ENCODE measurements at places on chromosomes 7 and 10.

- peak; percentile 92 for DNase-seq
Observed at GRCh38 chr7:33195264-33195663, 65.9 kb downstream of the BBS9 start.

GRCh38 chr10:45370202-45370955, 3.6 kb upstream of the ALOX5 start:
- no peak for DNase-seq

- no peak for DNase-seq
Observed at GRCh38 chr7:1210321-1210978, 22.2 kb upstream of the UNCX start.

GRCh38 chr10:30284865-30285594, 64.0 kb downstream of the MTPAP start:
- DNase-seq, result peak; percentile 28

GRCh38 chr10:8498290-8498689, 443.8 kb downstream of the GATA3 start:
- no peak for DNase-seq

DNA sequence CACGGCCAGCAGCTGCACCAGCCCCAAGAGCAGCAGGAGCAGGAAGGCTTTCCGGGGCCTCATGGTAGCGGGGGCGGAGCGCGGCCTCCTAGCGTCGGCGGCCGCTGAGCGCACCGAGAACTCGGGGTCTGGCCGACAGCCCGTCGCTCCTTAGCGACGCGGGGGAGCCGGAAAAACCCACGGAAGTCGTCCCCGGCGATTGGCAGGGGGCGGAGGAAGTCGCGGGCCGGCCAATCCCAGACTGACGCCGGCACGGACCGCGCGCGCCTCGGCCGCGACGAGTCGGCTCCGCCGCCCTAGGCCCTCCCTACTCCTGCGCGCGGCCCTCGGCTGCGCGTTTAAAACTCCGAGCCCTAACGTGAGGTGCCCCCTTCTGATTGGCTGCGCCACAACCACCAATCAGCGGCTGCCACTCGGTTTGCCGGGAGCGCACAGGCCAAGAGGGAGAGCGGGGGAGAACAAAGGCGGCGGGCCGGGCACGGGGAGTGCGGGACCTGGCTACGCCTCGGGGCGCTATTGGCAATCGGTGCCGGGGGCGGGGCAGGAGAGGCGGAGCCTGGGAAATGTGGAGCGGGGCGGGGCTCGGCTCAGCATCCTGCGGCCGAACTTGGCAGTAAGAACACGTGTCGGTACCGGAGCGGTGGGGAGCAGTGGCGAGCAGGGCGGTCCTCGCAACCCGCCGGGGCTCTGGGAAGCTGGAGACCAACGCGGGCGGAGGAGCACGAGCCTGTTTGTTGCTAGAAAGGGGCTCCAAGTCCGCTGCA, at the start of gene PDIA4:
PDIA4 (minus strand) TSS at position 160 of the 764 bp plus-strand sequence; CDS start at position 63, 97 bp downstream.
- DNase-seq, result peak; percentile 96

DNA sequence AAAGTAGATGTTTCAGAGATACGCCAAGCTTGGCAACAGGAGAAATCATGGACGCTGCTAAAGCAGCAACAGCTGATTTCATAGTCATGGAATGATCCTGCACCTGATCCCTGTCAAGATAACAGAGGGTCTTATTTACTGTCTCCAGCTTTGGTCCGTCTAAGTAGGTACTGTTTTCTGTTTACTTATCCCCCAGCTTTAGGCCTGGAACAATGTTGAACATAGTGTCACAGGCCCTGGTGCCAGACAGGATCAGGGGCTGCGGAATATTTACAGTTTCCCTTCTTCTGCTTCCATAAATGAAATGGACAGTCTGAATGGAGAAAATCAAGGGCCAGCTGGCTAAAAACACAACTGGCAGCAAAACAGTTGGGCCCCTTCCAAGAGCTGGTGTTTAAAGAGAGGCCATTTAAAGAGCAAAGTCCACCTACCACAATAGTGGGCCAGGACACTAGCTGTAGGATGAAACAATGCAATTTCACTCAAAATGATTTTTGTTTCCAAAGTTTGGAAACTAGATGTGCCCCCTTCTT, 2.9 kb downstream of the GPR37 start:
- no peak for DNase-seq

- no peak for DNase-seq
Observed at GRCh38 chr10:27911539-27911938, 87.3 kb downstream of the ODAD2 start.

DNA sequence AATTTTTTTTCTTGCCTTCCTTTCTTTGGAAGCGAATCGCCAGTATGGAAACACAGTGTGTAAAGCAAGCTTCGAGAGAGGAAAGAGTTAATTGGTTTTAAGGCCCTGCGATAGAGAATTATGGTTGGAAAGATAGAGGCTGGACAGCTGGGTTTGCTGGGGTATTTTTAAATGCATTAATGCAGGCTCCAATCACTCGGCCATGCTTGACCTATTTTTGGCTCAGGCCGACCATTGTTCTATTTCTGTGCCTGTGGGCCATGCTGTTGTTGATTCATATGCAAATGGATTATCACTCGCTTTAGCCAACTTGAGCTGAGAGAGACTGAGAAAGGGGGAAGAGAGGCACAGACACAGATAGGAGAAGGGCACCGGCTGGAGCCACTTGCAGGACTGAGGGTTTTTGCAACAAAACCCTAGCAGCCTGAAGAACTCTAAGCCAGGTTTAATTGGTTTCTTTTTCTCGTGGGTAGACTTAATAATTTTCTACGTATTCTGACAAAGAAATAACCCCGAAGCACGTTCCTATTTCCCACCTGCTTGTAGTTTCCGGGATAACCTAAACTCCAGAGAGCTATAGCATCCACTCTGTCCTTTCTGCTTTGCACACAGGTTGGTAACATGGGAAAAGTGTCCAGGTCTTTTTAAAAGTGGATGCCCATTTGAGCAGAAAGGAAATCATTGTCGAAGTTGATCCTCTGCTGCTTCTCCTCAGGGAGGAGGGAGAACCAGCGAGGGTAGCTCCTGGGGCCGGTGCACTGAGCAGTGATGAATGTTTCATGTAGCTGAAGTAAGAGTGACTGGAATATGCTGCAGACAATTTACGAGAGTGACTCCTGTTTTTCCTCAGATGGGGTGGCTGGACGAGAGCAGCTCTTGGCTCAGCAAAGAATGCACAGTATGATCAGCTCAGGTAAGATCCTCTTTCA, at the start of gene HDAC9:
HDAC9 (plus strand) TSS at position 338 of the 929 bp plus-strand sequence; CDS start at position 892, 554 bp downstream.
- peak; percentile 50 for DNase-seq

GRCh38 chr10:71210542-71210871, 1.9 kb upstream of the UNC5B start:
- no peak for DNase-seq

DNA sequence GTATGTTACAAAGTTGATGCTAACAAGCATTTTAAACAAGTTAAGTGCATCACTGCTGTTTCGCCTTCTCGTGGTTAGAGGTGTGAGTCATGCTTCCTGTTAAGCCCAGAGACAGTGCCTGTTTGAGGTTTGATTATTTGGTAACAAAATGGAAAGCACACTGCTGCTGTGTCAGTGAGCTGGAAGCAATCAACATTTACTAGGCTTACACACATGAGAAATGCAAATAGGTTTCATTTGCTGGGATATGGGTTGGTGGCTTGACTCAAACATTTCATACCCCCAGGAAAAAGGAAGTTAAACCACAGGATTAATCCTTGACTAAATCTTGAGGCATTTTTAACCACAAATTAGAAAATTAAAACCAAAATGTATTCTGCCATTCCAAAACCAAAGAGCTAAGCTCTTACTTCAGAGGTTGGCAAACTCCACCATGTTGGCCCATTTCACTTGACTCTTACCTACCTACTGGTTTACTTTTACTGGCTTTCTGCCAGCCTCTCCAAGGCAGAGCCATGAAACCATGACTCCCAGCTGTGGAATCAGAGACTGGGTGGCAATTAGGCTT, 139.2 kb downstream of the ETV1 start:
- DNase-seq, result peak; percentile 98

DNA sequence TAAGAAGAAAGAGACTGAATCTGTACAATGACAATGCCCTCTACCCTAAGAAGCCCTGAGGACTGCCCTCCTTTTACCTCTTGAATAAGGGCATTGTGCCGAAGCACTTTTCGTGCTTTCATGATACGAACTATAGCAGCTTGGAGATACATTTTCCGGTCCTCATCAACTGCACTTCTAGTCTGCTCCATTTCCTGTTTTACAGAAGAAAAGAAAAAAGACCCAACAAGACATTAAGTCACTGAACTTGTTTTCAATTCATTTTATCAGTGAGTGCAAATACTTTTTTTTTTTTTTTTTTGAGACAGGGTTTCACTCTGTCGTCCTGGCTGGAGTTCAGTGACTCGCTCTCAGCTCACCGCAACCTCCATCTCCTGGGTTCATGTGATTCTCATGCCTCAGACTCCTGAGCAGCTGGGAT, 78.4 kb downstream of the CUL2 start:
- DNase-seq, result peak; percentile 67

DNA sequence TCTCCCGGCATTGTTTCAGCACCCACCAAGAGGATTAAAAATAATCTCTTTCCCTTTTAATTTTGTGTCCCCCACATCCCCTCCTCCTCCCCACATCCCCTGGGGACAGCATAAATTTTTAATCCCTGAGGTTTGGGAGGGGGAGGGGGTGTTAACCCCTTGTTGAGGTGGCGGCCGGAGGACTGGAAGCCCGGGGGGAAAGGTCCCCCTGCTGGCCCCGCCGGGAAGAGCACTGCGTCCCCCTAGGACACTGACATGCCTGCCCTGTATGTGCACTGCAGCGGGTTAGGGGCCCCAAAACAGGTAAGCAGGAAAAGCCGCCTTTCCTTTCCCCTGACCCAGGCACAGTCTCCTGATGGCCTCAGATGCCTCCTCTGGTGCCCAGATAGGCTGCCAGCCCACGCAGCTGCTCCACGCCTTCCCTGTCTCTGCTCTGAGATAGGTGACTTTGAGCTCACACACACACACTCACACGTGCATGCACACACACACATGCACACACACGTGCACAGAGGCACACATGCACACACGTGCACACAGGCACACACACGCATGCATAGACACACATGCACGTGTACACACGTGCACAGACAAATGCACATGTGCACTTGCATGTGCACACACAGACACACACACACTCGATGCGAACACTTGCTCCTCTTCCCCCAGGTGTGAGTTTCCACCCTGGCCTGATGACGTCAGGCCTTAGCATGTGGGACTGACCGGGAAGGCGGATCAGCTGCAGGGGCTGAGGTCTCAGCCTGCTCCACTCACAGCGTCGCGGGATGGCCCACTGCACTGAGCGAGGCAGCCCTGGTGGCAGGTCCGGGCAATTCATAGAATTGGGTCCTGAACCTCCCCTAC, 12.3 kb downstream of the CNPY1 start:
- DNase-seq, result no peak

DNA sequence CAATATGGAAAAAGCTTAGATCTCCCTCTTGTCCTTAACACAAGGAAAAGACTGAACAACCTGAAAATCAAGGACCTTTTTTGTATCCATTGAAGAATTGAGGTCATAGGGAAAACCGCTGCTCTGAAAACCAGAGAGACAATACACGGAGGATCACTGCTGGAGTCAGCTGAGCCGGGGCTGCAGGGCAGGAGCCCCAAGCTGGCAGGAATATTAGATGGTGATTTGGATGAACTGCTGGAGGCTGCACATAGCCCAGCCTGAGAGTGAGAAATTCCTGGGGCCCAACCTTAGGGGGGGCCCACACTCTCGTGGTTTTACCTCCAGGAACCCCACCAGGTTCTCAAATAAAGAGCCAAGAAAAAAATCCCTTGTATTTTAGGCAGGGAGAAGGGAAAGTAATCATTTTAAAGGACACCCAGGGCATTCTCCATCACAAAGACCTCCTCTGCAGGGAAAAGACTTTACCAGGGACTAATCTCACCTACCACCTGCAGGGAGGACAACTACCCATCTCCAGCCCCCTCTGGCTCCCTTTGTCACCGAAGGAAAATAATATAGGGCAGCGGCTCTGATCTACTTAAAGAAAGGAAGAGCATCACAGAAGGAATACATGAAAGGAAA, 55.4 kb upstream of the RNF32 start:
- DNase-seq, result no peak

GRCh38 chr10:30036341-30036740, 23.0 kb downstream of the JCAD start:
- no peak for DNase-seq

DNA sequence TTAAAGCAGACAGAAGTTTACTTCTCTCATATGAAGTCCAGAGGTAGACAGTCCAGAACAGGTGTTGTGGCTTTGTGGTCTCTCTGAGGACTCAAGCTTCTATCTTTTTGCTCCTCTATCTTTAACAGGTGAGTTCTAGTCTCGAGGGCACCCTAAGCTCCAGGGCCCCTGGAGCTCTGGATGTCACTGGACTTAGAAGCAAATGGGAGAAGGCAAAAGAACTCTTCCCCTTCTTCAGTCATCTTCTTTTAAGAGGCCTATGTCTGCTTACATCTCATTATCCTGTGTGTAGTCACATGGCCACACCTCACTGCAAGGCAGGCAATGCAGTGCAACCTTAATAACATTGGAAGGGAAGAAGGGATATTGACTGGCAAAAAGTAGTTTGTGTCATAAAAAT, 61.6 kb downstream of the ADCYAP1R1 start:
- DNase-seq, result no peak

DNA sequence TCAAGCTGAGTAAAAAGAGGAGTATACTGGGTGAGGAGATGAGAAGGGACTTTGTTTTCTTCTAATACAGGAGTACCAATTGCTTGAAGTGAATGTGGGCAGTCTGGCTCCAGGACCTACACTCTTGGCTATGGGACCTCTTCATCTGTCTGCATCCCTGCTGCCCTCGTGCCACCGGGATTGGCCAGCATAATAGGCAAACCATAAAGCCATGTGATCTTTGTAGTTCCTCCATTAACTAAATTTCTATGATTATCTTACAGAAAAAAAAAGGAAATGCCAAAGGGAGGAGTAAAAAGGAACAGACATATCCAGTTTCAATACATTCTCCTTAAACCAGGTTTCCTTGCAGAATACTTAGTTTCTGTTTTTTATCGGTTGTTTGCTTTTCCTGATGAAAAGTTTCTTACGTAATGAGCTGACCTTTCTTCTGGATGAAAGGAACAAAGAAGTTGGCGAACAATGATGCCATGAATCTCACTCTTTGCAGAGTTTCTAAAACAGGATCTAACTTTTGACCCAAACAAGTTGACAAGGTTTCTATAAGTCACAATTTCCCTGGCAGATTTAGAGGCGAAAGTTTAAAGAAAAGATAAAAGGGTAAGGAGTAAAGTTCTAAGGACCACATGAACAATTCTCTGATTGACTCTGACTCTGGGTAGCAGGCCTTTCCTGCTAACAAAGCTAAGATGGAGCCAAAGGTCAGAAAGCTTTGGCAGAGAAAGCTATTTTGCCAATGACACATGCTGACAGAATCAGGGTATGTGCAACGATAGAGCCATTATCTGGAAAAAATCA, 54.1 kb downstream of the LAMB1 start:
- peak; percentile 88 for DNase-seq

DNA sequence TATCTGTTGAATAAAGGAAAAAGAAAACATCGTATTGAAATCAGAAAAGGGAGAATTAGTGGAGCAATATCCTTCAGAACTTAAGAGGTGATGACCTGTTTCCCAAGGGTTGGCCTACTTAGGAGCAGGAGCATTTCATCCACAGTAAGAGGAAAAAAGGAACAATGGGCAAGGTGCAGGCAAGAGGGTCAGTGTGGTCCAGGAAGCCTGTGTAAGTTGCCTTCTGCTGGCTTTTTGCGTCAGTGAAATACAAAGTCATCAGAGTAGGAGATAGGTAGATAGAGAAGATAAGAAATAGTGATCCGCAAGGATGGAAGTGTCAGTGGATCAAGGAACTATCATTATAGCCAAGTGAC, 5.4 kb upstream of the ANKRD7 start:
- DNase-seq, result no peak

- DNase-seq, result peak; percentile 55
Observed at GRCh38 chr10:105586451-105587098, 945.5 kb downstream of the SORCS3 start.

Data from bronchial epithelial cell (primary cell).